ENCODE measurements at places on chromosomes 5 and 9.

- DNase-seq, result no peak
These were observed 12.2 kb upstream of the ELL2 start for GRCh38 chr5:95973793-95974325.

DNA sequence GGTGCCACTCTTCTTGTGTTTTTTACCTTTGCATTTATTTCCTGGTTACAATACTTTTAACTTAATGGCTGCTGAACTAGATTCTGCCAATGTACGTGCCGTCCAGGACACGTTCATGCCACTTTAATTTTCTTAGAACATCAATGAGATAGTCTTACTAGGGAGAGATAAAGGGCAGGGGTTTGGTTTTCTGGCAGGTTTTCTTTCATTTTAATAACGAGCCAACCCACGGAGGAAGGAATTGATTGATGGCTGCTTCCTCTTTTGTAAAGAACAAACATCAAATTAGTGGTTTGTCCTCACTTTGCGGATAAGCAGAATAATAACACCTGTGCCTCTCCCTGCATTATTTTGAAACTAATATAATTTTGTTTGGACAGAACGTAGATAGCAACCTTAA lies 135.7 kb downstream of the DOCK8 start:
- DNase-seq, result no peak

- DNase-seq, result no peak
These were observed 55.7 kb upstream of the SLC44A1 start for GRCh38 chr9:105188746-105189145.

DNA sequence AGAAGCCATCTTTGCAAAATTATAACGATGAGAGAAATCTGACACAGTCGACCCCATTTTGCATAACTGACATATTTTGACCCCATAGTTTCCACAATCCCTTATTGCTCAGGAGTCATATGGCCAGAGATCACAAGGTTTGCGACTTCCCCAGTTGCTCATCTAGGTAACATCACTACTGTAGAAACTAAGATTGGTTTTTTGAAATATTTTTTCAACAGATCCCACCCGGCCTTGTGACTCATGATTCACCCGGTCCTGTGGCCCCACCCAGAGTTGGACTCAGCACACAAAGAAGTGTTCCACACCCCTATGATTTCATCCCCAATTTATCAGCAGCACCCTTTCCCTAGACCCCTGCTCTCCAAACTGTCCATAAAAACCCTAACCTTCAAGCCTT lies 50.2 kb downstream of the TIMD4 start:
- no peak for DNase-seq

DNA sequence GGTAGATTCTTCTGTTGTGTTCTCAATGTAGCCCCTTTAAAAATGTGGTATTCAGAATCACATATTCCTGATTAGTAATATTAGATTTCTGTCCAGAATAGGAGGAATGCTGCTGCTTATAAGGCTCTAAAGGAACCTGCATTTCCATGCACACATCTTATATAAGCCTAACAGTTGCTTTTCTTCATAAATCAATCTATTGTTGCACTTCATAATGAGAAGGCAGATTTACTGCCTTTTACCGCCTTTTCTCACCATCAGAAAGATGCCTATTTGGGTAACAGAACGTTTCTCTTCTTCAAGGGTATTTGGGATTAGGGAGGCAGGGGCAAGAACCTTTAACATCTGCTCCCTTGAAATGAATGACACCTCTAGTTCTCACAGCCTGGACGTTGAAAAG lies 243.4 kb downstream of the MLLT3 start:
- no peak for DNase-seq

DNA sequence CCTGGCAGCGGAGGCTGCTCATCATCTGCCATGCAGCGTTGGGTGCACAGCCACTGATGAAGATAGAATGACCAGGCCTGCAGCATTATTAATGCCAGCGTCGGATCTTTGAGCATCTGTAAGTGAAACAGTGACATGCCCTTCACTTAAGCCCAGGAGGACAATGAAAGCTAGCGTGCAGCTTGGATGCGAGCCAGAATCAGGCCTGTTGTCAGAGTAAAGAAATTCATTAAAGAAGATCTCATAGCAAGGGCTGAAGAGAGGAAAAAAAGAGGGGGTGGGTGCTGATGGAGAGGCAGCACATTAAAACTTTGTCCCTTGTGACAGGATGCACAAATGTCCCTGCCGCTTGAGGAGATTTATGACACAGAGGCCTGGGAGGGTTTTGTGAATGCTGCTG lies 186.1 kb upstream of the MAST4 start:
- no peak for DNase-seq

- DNase-seq, result no peak
These were observed 67.2 kb upstream of the FSTL4 start for GRCh38 chr5:133679534-133679933.

DNA sequence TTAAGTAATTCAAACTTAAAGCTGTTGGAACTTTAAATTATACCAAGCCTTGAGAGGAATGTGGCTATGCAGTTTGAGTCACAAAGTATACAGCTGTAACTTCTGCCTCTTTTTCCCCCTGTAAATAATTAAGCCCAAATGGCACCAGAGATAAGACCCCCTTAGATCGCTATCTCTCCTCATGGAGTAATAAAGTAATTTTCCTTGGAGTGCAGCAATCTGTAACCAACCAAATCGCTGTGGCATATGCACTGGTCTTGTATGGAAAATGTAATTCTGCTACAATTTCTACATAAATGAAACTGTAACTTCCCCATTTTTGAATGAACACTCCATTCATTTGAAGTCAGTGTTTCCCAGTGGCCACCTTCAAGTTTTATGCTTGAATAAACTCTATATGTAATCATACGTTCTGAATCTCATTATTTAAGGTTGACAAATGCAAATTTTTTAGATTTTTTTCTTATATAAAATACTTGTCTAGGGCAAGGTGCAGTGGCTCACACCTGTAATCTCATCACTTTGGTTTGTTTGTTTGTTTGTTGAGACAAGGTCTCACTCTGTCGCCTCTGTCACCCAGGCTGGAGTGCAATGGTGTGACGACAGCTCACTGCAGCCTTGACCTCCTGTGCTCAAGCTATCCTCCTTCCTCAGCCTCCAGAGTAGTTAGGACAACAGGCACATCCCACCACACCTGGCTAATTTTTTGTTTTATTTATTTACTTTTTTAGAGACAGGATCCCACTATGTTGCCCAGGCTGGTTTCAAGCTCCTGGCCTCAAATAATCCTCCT lies 12.3 kb downstream of the SUSD1 start:
- DNase-seq, result no peak

DNA sequence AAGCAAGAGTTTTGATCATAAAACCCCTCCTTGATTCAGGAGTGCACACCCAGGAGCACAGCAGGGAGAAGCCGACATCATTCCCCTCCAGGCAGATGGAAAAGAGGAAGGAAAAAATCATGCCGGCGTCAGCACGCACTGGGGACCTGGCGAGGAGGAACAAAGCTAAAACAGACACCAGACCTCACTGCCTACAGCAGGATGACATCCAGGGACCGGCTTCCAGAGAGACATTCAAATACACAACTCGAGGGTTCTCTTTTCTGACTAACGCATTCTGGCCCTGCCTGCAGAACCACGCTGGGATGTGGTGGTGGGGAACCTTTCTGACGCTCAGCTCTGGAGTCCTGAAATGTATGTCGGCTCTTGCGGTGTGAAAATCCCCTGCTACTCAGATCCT lies 2.7 kb downstream of the UBAC1 start:
- DNase-seq, result no peak

- DNase-seq, result no peak
These were observed 180.6 kb downstream of the MACROH2A1 start for GRCh38 chr5:135218486-135218755.

DNA sequence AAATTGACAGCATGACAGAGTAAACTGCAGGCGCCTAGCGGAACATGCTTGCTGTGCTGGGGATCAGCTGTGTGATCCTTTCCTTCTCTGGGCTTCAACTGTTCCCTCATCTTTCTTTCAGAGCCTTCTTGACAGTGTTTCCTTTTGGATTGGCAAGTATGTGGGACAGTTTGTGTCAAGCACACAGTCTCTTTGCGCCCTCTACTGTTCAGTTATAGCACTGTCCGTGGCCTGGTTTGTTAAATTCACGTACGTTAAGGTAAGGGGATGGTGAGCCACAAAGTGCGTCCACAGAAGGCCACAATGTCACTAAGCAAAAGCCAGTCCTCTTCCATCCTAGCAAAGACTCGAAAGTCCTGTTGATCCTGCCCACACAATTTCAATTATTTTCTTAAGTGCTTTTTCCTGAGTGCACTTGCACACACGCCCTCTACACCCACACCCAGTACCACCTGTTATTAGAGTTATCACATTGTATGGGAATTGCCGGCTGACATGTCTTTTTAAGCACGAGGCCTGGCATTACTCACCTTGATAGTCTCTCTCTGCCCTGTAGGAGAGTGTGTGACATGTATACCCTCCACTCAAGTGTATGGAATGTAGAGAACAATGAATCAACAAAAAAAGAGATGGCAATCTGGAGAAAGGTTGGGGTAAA lies 22.5 kb upstream of the PTPN3 start:
- DNase-seq, result no peak

DNA sequence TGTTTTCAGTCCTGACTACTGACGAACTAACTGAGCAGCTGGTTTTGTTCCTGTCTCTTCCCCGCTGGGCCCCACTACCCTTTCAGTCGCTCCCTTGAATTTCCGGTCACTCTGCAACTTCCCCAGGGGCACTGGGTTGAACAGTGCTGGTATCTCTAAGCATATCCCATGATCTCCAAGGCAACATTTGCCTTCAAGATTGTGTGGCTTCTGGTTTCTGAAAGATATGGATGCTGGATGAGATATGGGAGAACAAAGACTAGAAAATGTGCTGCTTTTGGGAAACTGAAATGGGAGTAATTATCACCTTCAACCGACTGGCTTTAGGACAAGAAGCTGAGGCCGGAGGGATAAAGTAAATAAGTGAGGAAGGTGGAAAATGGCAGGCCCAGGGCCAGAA lies 258.2 kb upstream of the PIK3R1 start:
- no peak for DNase-seq

DNA sequence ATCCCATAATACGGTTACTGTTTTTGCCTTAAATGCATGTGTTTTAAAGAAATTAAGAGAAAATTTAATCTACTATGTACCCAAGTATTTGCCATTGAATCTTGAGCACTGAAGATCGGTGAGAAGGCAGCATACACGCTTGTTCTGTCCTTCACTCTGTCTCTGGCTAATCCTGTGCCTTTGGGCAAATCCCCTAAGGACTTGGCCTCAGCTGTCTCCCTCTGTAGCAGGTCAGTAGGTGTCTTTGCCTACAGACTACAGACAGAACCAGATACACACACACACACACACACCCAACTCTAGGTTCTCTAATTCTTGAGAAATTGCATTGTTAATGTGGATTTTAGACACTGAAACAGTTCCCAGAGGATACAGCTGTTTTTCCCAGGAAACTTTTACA lies 117.4 kb downstream of the WDR41 start:
- no peak for DNase-seq

DNA sequence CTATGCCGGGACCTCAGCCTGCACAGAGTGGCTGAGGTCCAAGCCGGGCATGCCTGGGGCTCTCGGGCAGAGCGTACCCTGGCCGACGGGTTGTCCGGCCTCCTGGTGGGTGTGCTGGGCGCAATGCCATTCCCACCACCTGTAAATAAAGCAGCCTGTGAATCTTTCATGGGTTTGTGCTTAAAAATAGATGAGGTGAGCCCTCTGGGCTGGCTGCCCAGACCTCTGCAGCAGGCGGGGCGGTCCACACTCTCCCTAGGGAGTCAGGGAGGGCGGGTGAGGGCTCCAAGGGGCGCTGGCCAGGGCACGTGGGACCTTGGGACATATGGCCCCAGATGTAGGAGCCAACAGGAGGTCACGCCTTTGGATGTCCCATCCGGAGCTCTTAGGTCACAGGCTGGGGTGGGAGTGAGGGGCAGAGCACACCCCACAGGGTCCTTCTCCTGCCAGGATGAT lies 3.6 kb upstream of the AGPAT2 start:
- DNase-seq, result no peak

- DNase-seq, result no peak
These were observed 463.1 kb downstream of the NR2F1-AS1 start for GRCh38 chr5:93117751-93118531.

- DNase-seq, result no peak
These were observed 8.7 kb downstream of the SETD9 start for GRCh38 chr5:56918054-56918453.

DNA sequence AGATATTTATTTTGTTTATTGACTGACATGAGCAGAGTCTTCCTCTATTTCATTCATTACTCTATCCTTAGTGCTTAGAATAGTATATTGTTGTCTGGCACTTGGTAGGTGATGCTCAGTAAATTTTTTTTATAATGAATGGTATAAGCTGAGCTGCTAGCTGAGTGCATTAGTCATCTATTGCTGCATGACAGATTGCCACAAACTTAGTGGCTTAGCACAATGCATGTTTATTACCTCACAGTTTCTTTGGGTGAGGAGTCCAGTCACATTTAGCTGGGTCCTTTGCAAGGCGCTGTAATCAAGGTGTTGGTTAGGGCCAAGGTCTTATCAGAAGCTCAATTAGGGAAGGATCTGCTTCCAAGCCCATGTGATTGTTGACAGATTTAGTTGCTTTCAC lies 23.1 kb downstream of the SMAD5 start:
- no peak for DNase-seq

GRCh38 chr5:17157916-17158529 lies 59.4 kb upstream of the BASP1 start:
- no peak for DNase-seq

GRCh38 chr5:120053841-120054240 lies 410.3 kb upstream of the PRR16 start:
- no peak for DNase-seq

- no peak for DNase-seq
These were observed 2.9 kb downstream of the NR4A3 start for GRCh38 chr9:99824378-99825171.

- no peak for DNase-seq
These were observed at the start of gene MAMDC2 for GRCh38 chr9:70043689-70044489. Gene MAMDC2 (plus strand): TSS chr9:70043848. CDS start chr9:70044198, 350 bp downstream.

- no peak for DNase-seq
These were observed 65.3 kb downstream of the GADD45G start for GRCh38 chr9:89670114-89670513.

DNA sequence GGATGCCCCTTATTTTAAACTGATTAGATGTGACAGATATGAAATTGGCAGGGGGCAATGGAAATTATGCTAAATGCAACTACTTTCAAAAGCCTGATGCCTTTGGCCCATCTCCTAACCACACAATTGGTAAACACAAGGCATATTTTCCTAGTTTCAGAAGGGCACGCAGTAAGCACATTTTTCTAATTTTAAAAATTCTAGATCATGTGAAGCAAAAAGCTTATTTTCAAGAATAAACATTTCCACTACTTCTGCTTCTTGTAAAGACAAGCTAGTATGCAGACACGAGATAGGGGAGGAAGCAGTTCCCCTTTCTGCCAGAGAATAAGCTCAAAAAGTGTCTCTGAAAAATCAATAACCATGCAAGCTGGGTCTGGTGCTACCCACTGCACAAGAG lies 67.7 kb downstream of the ABCA1 start:
- DNase-seq, result no peak

GRCh38 chr9:71816916-71817451 lies 48.7 kb upstream of the CEMIP2 start:
- DNase-seq, result no peak

- no peak for DNase-seq
These were observed 8.5 kb upstream of the DNAJC25 start for GRCh38 chr9:111622626-111623025.
